ENCODE measurements at places on chromosomes 13 and 19.

- no peak for DNase-seq
Observed at GRCh38 chr19:44582581-44583265, 30.6 kb upstream of the IGSF23 start.

- no peak for DNase-seq
Observed at GRCh38 chr13:63024458-63024857, 1608.8 kb upstream of the PCDH20 start.

- DNase-seq: no peak
Observed at GRCh38 chr13:104485571-104485970, 1419.4 kb upstream of the SLC10A2 start.

DNA sequence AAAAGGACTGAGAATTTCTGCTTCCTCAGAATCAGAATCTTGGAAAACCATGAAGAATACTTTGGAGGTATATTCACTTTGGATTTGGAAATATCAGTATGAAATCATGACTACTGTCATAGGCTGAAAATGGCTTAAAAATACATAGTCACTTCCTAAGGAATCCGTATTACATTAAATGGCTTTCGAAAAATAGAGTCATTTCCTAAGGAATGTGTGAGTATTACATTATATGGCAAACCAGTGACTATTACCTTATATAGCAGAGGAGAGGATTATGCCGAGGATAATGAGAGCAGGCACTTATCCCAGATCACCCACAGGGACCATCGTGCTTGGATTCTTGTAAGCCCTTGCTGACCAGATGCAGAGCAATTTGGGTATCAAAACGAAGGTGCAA is 1471.8 kb downstream of the EFNB2 start:
- DNase-seq: no peak

- DNase-seq: no peak
Observed at GRCh38 chr13:68056816-68057710, 826.9 kb upstream of the PCDH9 start.

DNA sequence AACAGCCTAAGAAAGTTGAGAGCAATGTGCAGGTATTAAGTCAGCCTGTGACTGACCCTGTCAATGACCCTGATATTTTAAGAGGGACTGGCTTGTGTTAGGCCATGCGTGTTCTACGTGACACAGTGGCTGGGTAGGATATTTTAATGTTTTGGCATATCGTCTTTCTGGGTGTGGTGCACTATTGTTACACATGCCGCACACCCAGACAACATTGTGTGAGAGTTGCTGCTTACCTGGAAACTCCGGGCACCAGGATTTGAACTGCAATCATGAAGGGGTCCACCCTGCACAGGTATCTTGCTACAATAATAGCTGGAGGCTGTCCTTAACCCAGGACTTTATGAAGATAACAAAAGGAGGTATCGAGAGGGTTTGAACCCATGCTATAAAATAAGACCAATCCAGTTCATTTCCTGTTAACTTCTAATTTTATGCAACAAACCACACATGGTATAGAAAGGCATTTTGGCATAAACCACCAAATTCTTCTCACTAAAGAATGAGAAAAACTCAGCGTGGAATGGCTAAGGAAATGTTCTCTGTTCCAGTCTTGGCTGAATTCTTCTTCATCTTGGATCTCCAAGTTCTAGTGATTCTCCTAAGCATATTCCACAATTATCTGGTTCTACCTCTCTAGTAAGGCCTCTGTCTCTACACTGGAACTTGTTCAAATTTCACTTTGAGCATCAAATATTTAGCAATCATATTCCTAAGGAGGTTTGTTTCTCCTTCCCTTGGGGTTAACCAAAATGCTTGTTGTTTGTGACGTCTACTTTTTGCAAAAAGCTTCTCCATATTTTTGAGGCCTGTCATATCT is 38.7 kb upstream of the POMP start:
- no peak for DNase-seq

- no peak for DNase-seq
Observed at GRCh38 chr19:13017306-13018034, 22.2 kb downstream of the NFIX start.

DNA sequence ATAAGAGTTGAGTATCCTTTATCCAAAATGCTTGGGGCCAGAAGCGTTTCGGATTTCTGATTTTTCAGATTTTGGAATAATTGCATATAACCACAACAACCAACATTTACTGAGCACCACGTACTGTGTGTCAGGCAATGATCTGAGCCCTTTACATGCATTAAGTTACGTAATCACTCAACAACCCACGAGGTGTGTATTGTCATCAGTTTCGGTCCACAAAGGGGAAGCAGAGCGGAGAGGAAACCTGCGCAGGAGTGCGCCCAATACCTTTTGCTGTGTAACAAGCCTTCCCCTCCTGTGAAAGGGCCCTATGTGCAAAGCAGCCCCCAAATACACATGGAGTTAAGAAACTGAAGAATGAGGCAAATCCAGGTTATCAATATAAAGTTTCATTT is 20.7 kb upstream of the NLRP12 start:
- no peak for DNase-seq

DNA sequence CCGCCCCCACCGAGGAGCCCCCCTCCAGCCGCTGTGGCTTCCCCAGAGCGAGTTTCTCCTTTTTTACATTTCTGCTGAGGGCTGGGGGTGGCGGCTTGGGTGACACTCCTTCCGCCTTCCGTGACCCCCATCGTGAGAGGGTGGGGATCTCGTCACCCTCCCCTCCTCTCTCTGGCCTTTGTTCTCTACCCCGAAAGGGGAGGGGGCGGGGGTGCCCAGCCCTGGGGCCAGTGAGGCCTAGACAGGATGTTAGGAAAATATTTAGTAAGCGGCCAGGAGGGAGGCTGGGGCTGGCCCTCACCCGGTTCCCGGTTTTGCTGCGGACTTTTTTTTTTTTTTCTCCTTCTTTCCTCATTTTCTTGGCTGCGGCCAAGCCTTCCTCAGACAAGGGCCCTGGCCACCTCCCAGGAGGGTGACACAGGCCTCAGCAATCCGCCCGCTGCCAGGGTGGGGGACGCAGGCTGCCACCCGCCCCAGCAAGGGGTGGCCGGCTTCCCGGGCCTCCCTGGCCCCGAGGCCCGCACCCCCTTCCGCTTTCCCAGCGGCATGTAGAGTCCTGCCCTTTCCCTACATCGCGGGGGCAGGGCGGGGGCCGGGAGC is 3.9 kb downstream of the MIDN start:
- peak; percentile 99 for DNase-seq

DNA sequence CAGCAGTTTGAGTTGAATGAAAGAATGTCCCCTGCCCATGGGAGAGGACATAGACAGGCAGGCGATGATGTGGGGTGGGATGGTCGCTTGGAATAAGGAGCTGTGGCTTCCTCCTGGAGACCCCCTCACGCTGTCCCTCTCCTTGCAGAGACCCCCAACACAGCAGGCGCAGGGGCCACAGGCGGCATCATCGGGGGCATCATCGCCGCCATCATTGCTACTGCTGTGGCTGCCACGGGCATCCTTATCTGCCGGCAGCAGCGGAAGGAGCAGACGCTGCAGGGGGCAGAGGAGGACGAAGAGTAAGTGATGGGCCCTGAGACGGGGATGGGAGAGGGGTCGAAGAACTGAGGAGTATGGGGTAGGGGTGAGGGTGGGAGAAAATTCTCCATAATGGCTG is 9.0 kb upstream of the TOMM40 start:
- no peak for DNase-seq

- DNase-seq: no peak
Observed at GRCh38 chr19:43814663-43815352, 12.3 kb upstream of the ZNF283 start.

DNA sequence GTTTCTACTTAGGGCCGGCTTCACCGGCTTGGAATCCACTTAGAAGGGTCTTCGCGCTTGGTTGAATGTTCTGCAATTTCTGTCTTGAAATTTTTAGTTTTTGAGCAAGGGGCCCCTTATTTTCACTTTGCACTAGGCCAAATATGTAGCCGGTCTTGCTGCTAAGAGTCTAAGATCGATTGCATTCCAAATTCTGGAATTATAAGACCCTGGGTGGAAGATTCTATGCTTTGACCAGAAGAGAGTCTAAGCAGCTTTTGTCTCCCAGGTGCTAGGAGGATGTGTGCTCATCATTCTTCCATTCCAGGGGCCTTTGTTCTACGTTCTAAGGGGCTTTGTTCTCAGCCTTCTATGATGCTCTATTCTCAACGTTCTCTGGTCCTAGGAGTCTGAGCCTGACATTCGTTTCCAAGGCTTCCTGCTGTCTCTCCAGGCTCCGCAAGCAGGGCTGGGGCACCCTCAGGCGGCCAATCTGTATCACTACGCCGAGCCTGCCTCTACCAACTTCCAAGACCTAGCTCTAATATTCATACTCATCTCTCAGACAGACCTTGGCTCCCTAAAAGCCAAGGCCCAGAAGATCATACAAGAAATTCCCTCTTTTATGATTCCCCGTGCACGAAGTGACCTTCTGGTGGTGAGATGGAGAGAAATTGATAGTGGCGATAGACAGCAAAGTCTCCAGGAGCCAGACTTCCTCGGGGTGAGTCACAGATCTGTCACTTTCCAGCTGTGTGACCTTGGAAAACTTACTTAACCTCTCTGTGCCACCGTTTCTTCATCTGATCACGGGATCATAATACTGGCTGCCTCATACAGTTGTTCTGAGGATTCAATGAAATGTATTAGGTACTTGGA is 982 bp upstream of the DACT3 start:
- DNase-seq: peak; percentile 77

- DNase-seq: no peak
Observed at GRCh38 chr13:95019886-95020285, 281.4 kb downstream of the ABCC4 start.

GRCh38 chr13:49292742-49293486 is 45.2 kb downstream of the CDADC1 start:
- DNase-seq: no peak

DNA sequence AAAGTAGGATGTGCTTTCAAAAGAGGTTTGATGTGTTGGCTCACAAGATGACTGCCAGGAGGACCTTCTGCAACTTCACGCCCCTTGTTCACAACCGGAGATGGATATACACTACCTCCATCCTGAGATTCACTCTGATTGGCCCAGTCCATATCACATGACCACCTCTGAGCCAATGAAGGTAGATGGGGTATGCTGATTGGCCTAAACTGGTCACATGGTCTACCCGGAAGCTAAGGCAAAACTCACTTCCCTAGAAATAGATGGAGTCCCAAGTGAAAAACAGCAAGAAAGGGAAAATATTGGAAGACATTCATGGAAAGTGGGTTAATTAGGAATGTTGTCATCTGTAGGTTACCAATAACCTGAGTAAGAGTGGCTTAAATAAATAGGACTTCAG is 119.7 kb upstream of the MRI1 start:
- DNase-seq: no peak

DNA sequence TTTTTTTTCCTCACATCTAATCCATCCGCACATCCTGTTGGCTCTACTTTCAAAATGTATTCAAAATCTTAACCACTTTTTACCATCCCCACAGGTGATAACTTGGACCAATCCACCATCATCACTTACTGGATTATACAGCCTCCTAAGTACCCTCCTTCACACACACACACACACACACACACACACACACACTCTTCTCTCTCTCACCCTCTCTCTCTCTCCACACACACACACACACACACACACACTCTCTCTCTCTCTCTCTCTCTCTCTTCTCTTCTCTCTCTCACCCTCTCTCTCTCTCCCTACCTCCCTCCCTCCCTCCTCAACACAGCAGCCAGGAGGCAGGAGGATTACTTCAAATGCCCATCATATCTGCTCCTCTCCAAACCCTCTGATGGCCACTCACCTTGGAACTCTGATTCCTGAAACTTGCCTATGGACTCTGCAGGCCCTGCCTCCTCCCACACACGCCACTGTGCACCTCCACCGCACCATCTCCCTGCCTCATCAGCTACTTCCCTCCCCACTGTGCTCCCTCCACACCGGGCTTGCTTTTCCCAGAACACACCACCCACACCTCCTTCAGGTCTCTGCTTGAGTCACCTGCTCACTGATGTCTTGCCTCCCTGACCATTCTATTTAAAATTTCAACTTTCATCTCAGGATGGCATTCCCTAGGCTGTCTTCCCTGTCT is 39.7 kb downstream of the RCBTB2 start:
- no peak for DNase-seq

DNA sequence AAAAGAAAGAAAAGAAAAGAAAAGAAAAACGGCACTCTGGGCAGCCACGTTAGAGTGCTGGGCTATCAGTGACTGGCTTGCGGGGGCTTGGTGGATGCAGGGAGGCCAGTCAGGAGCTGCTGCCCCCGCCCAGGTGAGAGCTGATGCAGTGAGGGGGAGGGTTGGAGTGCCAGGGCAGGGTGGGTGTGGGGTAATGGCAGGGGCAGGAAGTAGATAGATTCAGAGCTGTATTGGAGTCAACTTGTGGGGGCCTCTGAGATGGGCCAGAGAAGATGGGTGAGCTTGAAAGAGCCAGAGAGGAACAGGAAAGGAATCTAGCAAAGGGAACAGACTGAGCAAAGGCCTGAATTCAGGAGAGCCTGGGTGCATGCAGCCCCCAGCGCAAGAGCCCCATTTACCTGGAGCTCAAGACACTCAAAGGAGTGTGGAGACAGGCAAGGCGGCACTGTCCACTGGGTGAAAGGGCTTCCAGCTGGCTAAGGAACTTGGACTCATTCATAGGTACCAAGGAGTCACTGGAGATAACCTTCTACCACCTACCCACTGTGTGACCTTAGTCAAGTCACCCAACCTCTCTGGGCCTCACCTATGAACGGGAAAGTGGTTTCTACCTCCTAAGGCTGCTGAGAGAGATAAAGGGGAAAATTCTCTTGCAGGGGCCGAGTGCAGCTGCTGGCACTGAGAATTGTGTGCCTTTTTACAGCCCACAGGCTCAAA is 20.2 kb downstream of the VSTM2B start:
- peak; percentile 34 for DNase-seq

DNA sequence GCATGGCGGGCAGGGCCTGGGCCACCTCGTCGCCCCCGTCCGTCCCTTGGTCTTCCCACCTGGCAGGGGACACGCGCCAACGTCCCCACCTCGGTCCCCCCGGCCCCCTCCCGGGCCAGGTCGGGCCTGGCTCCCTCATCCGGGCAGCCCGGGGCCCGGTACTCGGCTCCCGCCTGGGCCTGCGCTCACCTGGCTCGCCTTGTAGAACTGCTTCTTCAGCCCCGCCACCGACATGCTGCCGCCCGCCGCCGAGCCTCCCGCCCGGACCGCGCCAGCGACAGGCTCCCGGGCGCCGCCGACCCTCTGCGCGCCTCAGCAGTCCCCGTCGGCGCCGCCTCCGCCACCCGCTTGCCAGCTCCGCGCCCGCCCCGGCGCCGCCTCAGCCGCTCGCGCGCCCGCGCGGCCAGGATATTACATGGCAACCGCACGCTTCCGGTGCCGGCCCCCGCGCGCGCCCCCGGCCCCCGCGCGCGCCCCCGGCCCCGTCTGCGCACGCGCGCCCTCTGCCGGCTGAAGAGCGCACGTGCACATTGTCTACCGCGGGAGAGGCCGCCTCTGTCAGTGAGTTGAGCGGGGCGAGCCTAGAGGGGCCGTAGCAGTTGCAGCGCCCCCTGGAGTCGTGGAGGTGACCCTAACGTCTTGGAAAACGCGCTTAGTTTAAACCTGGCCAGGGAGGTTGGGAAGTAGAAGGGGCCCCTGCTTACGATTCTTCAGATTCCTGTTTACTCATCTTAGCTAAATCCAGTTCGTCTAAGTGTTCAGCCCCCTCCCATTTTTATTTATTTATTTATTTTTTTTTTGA is at the start of gene SH3GL1:
Gene SH3GL1 (minus strand): TSS at position 413 of the 802 bp plus-strand sequence. CDS start 179 bp downstream, at position 234.
- peak; percentile 88 for DNase-seq
